EL (cell line): ENCODE measurements at places on chromosomes 6 and 20.

DNA sequence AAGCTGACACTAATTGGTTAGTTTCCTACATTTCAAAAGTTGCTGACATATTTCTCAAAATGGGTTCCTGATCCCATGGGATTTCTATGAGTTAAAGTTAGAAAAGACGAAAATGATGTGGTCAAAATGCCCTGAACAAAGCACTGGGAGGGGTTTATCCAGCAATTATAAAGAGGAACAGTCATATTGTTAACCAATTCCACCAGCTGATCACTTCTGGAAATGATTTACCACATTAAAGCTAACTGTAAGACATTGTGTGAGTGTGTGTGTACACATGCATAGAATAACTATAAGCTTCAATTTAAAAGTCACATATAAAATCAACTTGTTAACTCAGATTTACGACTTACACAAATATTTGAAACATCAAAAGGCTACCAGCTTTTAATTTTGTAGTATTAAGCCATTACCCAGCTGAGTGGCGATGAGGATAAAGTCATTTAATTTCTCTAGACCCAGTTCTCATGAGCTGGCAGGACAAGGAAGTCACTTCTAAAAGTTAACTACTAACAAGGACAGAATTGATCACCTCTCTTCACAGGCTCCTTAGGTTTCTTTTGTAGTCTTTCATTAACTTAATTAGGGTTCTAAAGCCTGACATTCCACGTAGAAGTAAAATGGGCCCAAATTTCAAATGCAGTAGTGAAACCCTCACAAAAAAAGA lies 40.4 kb downstream of the MAN1A1 start:
- no peak for DNase-seq

- DNase-seq, result peak; percentile 59
Measured at GRCh38 chr6:109523478-109523877, 40.5 kb upstream of the ZBTB24 start.

DNA sequence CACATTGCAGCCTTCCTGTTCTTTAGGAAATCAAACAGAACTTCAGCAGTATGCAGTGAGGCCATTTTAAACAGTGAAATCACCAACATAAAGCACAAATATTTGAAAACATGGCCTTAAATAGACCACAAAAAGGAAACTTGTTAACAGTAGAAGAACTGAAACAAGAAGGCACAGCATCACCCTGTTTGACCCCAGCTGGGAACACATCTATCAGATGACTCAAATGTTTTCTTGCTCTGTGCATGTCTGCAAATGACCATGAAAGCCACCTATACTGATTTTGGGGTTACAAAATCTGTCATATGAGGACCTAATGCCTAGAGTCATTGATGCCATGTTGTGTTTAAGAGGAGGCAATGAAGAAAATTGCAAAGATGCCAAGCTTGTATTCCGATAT lies 123.8 kb upstream of the ADGRF1 start:
- peak; percentile 22 for DNase-seq

DNA sequence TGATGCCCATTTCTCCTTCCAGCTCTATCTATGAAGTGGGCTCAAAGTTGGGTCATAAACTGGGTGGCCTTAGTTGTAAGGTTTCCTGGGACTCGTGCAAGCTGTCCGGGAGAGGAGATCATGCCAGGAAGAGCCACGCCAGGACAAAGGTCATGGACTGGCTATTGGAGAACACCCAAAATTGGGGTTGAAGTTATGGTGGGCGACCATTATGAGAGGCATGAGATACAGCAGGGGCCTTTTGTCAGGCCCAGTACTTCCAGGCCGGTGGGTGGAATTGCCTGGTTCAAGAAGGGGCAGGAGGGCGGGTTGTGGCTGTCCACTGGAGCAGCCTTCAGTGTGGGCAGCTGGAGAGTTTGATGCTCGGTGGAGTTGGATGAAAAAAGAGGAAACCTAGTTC lies 225.1 kb upstream of the SSTR4 start:
- DNase-seq, result no peak

GRCh38 chr6:28968476-28968875 lies 36.6 kb downstream of the ZNF311 start:
- DNase-seq, result no peak

DNA sequence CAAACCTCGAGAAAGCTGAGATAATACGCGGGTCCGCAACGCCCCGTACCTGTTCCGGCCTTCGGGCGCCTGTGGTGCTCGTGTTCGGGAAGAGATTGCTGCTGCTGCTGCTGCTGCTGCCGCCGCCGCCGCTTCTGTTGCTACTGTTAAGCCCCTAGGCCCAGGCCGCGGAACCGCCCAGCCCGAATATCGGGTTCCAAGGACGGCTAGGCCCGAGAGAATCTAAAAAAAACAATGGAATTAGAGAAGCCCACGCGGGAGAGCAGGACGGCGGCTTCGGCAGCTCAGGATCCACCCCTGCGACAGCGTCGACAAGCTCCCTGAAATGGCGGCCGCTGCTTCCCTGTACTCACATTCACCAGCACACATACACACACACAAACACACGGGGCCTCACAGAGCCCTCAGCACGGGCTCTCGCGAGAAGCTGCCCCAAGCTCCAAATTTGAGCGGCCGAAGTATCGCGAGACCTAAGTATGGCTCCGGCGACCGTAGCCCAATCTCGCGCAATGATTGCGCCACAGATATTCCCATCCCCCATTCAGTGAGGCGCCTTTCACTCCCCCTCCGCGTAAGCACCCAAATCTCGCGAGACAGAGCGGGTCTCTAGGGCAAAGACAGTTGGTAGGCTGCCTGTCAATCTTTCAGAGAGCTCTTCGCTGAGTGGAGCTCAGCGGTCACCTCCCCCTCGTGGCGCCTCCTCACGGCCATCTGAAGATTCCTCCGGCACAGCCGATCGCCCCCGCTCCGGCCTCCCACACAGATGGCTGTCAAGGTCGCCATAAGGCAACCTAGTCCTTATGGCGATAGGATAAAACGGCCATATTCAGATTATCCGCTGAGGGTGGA lies at the start of gene RBM39:
TSS of gene RBM39 (minus strand) at position 369 of the 849 bp plus-strand sequence. CDS start 1,386 bp downstream, outside the sequence.
- peak; percentile 100 for DNase-seq

GRCh38 chr20:32470940-32471339 lies 112.8 kb downstream of the ASXL1 start:
- no peak for DNase-seq

DNA sequence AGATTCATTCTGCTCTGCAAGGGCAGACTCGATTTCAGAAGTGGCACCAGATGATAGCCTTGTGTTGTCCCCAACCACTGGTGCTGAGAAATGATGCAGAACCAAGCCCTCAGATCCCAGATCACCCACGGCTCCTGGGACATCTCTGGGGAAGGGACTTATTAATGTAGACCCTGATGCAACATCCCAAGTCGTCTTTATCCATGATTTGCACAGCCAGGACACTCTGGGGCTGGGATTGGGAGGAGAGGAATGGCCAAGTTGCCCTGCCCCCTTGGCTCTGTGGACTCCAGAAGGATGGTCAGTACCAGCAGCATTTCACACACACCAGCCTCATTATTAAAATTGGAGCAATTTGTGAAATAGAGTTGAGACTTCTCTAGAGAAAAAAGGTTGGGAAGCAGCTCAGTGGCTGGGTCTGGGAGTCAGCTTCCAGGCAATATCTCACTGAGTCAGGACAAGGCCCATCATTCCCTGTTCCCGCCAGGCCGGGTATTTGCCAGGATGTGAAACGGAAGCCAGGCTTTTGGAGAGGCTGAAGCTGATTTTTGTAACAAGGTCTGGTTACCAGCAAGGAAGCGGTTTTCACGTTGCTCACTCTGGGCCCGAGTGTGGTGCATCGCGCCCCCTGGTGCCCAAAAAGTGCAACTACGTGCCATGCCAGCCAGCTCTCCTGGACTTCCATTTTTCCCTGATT lies 67.4 kb downstream of the ZBTB2 start:
- DNase-seq, result peak; percentile 92

DNA sequence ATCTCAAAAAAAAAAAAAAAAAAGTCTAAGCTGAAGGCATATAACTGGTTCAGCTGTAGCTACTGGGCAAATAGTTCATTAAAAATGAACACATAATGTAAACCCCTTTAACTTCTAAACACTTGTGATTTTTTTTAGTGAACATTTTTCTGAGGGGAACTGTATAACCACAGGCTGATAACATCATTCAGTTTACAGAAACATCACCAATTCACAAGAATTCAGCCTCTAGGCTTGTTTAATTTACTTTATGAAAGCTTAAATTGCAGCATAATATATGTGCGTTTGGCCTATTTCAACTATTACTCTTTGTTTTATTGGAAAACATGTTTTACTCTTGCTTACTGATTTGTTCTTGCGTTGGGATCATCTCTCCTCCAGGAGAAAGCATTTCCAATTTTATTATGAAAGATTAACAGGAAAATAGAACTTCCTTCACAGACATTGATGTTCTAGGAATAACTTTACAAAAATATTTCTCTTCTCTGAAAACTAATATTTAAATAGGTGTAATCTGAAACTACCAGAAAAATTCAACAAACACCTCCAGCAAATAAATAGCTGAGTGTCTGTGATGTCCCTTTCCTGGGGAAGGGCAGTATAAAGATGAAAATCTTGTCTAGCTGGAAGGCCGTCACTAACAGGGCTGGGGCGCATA lies 284.5 kb downstream of the UST start:
- peak; percentile 49 for DNase-seq

GRCh38 chr6:137405806-137406205 lies 88.4 kb downstream of the OLIG3 start:
- no peak for DNase-seq

GRCh38 chr6:149962461-149963211 lies 1.1 kb upstream of the ULBP1 start:
- no peak for DNase-seq

DNA sequence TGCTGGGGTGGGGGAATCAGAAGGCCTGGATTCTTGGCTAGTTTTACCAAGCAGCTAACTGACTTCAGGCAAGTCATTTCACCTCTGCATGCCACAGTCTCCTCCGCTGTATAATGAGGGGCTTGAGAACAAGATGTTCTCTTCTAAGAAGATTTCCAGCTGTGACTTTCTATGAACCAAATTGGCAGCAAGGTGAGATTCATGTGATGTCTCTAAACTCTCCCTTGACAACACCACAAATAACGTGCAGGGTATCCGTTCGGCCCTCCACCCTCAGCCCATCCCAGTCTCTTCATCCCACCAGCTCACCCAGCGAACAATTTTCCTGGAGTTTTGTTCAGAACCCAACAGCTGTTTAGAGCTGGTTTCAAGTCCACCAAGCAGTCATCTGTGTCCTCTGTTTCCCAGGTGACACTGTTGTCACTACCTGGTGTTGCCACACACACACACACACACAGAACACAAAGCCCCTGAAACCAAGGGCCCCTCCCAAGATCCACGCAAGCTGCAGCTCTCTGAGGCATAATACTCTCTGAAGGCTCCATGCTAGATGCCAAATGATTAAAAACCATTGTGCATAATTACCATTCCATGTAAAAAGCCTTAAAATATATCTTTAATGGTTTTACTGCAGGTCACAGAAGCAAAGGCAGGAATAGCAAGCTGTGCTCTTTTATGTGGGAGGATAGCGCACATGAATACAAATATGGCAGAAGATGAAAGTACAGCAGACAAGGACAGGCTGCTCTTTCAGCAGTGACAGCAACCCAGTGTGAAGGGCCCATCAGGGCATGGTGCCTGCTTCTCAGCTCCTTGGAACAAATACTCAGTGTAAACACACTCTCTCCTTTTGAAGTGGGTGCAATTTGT lies 48.2 kb downstream of the ARHGAP18 start:
- DNase-seq, result no peak

DNA sequence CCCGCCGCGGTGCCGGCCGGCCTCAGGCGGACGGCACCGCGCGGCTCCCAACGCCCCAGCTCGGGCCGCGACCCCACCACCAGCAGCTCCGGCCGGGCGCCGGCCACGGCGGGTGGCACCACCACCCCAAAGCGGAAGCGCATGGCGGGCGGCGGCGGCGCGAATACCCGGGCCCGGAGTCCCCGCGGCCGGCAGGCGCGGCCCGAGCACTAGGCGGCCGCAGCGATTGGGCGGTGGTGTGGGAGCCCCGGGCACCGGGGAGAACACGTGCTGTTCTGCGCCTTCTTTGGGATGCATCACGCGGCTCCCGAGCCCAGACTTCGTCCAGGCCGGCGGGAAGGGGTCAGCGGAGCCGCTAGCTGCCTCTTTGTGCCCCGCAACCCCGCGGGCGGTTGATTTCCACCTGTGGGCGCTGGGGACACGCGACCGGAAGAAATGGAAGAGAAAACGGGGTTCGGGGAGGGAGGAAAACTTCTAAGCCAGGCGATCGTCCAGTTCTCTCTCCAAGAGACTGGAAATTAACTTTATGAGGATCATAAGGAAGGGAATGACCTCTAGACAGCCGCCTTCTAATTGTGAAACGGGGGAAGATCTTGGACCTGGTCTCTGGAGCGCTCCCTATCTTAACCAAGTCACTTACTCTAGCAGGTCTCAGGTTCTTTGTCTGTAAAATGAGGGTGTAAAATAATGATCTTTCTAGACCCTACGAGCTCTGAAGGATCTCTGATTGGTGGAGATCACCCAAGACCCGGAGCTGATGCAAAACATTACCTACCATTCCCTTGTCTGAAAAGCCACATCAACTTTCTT lies at the start of gene EPM2A:
TSS of gene EPM2A (minus strand) at position 165 of the 810 bp plus-strand sequence. CDS start at position 143, 22 bp downstream.
- DNase-seq, result peak; percentile 85

DNA sequence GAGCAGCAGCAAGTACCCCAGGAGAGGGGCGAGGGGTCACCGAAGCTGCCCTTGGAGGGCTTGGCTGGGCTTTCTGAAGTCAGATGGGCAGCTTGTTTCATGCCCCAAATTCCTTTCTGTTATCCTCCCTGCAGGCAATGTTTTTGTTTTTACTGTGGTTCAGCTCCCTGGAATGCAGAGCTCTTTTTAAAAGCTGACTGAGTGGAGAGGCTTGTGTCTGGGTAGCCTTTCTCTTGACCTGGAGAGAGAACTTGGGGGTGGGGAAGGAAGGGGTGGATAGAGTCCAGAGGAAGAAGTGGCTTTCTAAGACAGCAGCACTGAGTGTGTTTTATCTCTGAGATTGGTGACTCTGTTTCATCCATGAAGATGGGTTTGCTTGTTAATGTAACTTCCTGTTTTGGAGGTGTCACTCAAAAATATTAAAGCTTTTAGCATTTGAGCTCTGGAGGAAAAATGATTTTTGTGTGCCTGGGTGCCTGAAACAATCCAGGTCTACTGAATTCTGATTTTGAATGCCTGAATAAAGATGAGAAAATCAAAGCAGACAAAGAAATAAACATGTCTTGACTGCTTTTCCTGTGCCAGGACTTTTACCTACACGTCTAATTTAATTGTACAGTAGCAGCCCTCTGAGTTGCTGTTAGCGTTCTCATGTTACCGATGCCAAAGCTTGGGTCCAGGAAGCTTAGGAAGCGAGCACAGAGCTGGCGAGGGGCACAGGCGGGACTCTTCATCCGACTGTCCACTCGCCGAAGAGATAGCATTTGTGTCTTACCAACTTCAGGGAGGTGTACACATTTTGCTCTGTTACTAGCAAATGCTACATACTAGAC lies 78.2 kb upstream of the EEF1E1 start:
- peak; percentile 97 for DNase-seq

GRCh38 chr6:150881911-150882481 lies 16.5 kb downstream of the MTHFD1L start:
- DNase-seq, result peak; percentile 97
